ENCODE measurements at places on chromosomes 2 and 18.

DNA sequence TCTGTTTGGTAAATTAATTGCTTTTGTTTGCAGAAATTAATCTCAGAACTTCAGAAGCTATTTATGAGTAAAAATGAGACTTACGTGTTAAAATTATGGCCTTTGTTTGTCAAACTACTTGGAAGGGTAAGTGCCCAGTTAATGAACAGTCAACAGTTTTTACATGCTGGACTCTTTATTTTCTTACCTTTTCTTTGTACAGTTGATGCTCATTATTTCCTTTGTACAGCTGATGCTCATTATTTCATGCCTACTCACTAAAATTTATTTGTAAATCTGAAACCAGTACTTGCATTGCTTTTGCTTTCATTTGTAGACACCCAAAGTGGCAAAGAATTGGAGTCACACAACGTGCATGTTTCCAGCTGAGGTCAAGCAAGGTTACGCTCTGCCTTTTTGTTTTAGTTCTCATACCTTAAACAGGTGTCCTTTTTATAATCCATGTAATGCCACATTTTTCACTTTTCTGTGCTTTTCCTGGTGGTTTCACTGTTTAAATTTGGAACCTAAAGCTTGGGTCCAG is 13.3 kb downstream of the RIF1 start:
- no peak for DNase-seq

DNA sequence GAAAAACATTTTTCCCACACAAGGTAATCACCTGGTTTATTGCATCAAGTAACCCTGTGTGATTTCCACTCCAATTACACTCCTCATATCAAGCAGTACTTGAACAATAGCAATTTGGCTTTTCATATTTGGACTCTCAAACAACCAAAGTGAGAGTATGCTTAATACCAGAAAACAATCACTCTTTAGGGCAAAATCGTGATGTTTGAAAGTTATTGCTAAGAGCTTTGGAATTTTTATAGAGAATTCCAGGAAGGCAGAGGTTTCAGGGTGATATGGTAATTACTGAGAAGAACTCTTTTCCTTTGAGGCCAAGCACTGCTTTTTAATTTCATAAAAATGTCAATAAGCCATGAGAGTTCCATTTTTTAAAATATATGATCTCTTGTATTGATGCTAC is 779.5 kb upstream of the LRRTM1 start:
- no peak for DNase-seq

GRCh38 chr18:2656981-2657512 is 1.5 kb downstream of the SMCHD1 start:
- DNase-seq: no peak

GRCh38 chr2:99961196-99961913 is 181.0 kb downstream of the AFF3 start:
- no peak for DNase-seq

GRCh38 chr2:207901401-207901800 is 123.9 kb downstream of the PLEKHM3 start:
- DNase-seq: no peak

DNA sequence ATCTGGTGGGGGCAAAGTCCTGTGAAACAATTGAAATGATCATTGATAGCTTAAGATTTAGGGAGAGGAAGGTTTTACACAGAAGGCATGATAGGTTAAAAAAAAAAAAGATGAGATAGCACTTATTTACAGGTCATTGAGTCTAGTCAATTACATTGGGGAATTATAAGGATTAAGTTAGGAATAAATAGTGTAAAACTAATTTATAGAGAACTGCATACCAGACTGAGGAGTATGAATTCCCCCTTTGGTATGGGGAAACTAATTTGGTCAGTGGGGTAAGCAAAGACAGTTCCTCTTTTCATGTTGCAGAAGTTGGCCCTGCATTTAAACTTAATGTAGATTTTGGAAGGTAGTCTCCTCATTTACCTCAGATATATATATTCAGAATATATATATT is 10.8 kb downstream of the GLS start:
- no peak for DNase-seq

GRCh38 chr18:78082816-78083215 is 833.2 kb downstream of the GALR1 start:
- no peak for DNase-seq

DNA sequence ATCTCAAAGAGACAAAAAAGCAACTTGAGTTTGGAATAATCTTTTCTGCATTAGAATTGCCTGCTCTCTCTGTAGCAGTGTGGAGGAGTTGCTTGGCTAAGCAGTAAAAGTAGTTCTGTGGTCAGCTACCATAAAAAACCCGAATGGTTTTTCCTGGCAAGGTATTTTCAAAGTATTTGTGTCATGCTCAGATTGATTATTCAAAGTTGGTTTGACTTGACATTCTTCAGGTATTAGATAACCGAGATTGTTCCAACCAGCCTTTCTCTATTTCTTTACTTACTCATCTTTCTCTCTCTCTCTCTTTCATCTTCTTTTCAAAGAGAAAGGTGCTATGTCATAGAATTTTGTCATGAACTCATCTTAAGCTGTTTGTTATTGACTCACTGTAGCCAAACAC is 404.9 kb downstream of the CPS1 start:
- no peak for DNase-seq

DNA sequence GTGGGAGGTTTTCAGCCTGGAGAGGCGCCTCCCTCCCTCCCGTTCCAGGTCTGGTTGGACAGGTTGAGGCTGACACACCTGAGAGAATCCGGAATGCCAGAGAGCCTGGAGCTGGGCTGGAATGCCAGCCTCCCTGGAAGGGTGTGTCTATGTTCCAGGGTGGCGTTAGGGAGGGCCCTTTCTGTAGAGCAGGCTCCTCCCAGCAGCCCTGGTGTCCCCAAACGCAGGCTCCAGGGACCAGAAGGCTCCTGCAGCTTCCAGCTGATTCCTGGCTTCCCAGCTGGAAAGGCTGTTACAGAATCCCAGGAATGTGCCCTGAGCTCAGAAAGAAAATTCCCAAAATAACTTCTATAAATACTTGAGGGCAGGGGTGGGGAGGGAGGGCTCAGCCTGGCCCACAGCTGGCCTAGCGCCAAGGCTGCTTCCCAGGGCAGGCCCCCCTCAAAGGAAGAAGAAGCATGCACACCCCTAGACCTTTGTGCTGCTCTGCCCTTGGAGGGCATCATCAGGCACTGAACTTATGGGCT is 85.4 kb downstream of the STPG4 start:
- DNase-seq: no peak

GRCh38 chr18:5851998-5852397 is 43.3 kb downstream of the TMEM200C start:
- no peak for DNase-seq

DNA sequence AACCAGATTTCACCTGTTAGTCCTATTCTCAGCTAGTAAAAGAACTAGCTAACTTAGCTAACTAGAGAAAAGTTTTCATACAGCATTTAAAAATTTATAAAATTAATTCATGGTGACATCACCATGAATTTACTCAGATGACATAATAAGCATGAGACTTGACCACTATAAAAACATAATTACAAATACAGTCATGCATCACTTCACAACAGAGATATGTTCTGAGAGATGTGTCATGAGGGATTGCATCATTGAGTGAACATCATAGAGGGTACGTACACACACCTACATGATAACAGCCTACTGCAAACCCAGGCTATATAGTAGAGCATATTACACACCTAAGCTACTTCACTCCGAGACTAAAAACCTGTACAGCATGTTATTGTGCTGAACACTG is 481.3 kb upstream of the CHAC2 start:
- no peak for DNase-seq

- no peak for DNase-seq
Observed at GRCh38 chr18:36085195-36085594, 17.8 kb upstream of the RPRD1A start.

- no peak for DNase-seq
Observed at GRCh38 chr2:57880446-57880845, 166.2 kb upstream of the VRK2 start.

- DNase-seq: no peak
Observed at GRCh38 chr2:70118798-70119454, 31.6 kb downstream of the PCBP1 start.

DNA sequence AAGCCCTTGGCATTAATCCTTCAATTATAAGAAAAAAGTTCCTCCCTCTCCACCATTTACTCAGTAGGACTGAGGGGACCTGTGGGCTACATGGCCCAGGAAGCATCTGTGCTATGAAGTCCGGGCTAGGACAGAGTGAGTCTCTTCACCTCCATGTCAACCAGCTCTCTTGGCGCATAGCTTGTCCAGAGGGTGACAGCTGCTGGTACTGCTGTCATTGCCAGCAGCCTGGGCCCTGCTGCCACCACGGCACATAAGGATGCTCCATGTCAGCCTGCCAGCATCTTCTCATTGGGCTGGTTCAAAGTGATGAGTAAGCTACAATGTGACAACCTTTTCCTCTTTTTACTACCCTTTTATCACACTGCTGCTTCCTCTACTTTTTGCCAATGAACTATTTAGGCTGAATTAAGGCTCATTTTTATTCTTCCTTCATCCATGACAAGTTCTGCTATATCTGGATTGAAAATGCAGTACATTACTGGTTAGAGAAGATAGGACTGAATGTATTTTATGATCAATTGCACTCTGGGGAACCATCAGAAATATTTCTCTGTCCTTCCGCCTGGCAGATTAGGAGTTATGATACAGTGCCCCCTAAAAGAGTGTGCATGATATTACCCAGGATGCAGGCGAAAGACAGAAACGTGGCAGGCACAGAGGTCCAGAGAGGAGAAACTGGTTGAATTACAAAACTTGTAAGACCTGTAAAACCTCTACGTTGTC is 258.9 kb upstream of the TNP1 start:
- DNase-seq: no peak

GRCh38 chr2:161100211-161100895 is 59.9 kb upstream of the TANK start:
- DNase-seq: no peak

DNA sequence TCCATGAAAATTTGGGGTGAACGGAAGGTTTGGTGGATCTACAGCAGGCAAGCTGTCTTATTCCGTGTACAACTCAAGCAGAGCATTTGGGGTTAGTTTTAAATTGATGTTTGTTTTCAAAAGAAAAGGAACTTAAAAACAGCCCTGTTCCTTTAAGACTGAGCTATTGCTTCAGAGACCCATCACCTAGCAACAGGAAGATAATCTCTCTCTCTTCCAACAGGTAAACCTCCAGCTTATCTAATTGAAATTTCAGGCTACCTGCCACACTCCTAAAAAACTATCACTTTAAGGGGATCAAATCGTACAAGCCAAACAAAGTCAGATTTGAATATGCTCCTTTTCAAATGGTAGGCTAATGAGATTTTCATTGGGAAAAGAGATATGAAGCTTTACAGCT is 101.8 kb downstream of the RNF152 start:
- no peak for DNase-seq

Measured in NCI-H1436 treated with DMSO at 0.1 percent for 48 hours (cell line).